Frontal cortex (tissue), 4 donors: ENCODE measurements at places on chromosomes 1 and 21.

- DNase-seq = no peak
Measured at GRCh38 chr1:194071205-194071604, 884.8 kb upstream of the B3GALT2 start.

GRCh38 chr1:157035121-157035520 lies 10.4 kb downstream of the ARHGEF11 start:
- DNase-seq = no peak

DNA sequence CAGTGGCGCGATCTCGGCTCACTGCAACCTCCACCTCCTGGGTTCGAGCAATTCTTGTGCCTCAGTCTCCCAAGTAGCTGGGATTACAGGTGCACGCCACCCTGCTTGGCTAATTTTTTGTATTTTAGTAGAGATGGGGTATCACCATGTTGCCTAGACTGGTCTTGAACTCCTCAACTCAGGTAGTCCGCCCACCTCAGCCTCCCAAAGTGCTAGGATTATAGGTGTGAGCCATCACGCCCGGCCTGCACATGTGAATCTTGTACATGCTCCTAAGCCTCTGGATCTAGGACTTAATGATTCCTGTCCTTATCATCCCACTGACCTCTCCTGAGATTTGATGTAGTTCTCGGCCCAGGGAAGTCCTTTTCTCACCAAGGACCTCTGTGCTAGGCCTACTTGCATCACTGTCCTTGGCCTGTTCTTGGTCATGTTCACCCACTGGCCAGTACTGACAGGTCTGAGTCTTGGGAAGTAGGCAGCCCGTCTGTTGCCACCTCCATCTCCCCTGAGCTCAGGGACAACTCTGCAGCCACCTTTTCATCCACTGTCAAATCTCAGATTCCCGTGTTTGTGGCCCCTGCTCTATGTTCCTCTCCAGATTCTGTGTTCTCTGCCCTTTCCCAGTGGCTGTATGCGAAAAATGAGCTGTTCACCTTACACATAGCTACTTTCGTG lies 9.4 kb downstream of the HYI start:
- DNase-seq = no peak

- no peak for DNase-seq
Measured at GRCh38 chr1:4017636-4018365, 117.7 kb upstream of the C1orf174 start.

DNA sequence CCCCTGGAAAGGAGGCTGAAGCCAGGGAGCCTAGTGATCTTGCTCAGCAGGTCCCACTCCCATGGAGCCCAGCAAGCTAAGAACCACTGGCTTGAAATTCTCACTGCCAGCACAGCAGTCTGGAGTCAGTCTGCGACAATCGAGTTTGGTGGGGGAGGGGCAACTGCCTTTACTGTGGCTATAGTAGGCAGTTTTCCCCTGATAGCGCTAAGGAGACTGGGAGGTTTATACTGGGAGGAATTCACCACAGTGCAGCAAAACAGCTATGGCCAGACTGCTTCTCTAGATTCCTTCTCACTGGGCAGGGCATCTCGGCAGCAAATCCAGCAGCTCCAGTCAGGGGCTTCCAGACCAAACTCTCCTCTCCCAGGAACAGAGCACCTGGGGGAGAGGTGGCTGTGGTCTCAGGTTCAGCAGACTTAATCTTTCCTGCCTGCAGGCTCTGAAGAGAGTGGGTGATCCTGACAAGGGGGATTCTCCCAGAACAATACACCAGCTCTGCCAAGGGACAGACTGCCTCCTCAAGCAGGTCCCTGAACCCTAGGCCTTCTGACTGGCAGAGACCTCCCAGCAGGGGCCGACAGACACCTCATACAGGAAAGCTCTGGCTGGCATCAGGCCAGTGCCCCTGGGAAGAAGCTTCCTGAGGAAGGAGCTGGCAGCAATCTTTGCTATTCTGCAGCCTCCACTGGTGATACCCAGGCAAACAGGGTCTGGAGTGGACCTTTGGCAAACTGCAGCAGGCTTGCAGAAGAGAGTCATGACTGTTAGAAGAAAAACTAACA lies 548.5 kb upstream of the NEGR1 start:
- no peak for DNase-seq

DNA sequence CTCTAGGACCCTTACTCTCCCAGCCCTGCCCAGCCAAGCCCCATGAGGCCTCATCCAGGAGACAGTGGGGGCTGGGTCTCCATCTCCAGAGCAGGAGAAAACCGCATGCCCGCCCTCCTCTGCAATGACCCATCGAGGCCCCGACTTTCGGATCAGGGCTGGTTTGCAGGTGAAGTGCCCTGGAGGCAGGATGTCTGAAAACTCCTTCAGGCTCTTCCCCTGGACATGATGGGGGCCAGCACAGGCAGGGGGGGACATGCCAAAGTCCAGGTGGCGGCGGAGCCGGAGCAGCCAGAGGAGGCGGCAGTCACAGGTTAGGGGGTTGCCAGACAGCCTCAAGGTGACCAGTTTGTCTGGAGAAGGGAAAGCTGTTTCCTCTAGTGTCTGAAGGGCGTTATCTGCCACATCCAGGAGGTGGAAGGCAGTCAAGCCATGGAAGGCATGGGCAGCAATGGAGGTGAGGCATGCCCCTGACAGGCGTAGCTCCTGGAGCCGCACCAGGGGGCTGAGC lies 3.9 kb downstream of the LINGO4 start:
- DNase-seq = no peak
